ENCODE measurements at places on chromosomes 1 and 21.
A peak's percentile ranks its signal among the peaks of the same experiment; 100 is the strongest.

DNA sequence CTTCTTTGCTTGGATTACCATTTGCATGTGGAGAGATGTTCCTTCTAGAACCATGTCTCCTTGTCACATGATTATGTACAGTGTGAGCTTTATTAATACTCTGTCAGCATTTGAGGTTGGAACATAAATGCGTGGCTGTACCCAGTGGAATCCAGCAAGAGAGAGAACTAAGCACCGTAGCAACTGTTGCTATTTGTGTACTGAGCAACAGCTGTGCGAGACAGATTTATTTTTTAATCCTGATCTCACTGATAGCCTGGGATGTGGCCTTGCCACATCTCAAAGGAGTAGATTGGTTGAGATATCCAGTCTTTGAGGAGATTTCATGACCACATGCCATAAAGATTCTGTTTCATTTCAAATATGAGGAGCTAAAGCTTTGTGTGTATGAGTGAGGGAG is 43.4 kb downstream of the KIF1B start:
- no peak for DNase-seq

- DNase-seq: no peak
Measured at GRCh38 chr1:183516725-183517124, 44.4 kb downstream of the SMG7 start.

- DNase-seq: peak; percentile 80
Measured at GRCh38 chr1:27299385-27300271, 22.3 kb upstream of the TMEM222 start.

DNA sequence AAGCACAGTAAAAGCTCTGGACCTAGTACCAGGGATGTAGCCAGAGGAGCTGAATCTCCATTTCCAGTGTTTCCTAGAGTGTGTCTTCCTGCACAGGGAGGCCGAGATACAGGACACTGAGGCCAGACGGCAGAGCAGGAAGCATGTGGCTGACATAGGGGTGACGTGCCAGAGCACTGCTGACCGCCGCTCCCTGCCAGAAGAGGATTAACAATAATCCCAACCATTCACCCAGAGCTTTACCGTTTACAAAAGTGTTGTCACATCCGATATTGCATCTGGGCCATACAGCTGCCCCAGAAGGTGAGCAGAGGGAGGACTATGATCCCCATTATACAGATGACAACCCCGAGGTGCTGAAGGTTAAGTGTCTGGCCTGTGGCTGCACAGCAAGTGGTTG is 5.8 kb upstream of the CLDN19 start:
- no peak for DNase-seq

DNA sequence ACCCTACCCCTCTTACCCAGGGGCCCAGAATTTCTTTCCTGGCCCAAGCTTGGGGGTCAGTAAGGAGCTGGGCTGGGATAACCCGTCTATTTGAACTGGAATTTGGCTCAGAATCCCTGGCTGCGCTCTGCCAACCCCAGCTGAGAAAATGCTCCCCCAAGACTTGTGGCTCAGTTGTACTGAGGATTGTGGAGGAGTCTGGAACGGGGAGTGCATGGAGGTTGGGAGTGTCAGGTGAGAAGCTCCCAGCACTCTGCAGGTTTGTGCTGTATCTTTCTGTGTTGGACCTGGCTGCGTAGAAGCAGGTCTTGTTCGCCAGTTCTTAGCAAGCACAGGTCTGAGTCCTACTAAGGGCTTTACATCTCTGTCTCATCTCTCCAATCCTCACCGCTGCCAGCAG is 1.6 kb downstream of the TCEA3 start:
- no peak for DNase-seq

- no peak for DNase-seq
Measured at GRCh38 chr1:77524038-77524437, 158.4 kb downstream of the ZZZ3 start.

DNA sequence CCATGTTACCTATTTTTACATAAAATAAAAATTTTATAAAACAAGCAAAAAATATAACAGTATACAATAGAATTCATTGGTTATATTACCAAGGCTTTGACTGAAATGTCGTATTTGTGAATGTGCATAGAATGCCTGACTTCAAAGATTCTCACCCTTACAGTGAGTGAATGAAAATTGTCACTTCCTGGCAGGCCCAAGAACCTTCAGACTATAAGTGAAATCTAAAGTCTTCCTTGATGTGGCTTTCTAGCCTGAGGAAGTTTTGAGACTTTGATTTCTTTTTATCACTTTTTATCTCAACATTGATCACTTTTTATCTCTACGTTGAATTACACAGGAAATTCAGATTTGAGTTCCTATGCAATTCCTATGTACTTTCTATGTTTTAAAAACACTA is 104.7 kb upstream of the KIAA0040 start:
- DNase-seq: no peak

DNA sequence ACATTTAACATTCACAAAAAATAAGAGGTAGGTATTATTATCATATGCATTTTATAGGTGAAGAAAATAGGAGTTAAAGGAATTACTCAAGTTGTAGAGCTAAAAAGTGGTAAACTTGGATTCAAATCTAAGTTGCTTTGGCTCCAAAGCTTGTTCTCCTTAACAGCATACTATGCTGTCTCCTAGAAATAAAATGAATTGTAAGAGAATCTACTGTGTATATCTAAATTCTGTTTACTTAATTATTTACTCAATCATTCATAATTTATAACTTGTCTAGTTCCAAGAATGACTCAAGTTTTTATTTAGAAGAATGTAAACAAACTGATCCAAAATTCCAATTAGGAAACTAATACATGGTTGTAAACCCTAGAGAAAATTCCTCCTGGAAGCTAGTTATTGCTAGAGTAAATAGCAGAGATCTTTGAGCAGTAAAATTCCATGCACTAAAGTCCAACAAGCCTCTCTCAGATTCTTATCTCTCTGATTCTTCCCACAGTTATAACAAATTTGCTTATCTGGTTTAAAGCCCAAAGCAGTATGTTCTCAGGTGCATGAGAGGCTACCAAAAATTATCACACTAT is 132.5 kb upstream of the DPT start:
- DNase-seq: no peak

- DNase-seq: no peak
Measured at GRCh38 chr1:200520735-200521134, 99.8 kb downstream of the KIF14 start.

- no peak for DNase-seq
Measured at GRCh38 chr1:76095802-76096201, 21.3 kb downstream of the ST6GALNAC3 start.

DNA sequence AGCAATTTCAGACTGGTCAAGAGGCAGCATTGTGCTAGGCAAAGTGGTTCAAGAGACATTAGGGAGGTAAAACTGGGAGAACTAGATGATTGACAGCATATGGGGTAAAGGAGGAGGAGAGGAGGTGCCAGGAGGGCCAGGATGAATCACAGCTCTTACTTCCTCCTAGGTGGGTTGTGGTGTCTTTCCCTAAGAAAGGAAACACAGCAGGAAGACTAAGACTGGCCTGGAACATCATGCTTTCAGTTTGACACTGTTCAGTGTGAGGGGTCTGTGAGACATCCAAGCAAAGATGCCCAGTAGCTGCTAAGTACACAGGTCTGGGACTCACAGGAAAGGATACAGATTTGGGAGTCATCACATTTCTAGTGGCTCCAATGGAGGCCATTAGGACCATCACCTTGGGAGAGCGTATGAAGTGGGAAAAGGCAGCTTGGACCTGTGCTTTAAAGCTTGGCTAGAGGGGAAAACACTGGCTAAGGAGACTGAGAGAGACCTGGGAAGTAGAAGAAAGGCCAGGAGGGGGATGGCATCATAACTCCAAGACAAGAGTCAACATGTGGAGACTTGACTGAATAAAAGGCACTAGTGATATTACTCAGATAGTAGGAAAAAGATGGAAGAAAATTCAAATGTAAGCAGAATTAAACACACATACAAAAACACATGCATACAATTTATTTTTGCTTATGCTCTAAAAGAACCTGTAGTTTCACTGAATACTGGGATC is 17.3 kb downstream of the CD58 start:
- DNase-seq: no peak

DNA sequence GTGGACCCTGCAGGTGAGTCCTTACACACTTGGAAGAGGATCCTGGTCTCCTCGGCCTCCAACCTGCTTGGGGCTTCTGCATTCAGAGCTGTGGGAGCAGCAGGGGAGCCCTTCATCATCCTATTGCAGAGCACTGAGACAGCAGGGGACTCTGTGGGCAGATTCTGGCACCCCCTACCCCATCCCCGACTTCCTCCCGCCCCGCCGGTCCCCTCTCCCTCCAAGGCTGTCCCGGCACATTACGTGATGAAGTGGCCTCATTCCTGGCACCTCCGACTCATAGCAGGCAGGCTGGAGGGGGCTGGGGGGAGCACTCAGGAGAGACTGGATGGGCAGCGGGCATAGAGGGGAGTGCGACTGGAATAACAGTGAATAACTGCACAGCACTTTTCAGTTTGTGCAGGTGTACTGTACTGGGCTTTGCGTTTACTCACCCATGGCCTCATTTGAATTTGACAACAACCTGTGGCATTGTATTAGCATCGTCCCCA is 394.1 kb downstream of the MATN1 start:
- no peak for DNase-seq

- no peak for DNase-seq
Measured at GRCh38 chr1:38527373-38527966, 332.1 kb downstream of the RRAGC start.

DNA sequence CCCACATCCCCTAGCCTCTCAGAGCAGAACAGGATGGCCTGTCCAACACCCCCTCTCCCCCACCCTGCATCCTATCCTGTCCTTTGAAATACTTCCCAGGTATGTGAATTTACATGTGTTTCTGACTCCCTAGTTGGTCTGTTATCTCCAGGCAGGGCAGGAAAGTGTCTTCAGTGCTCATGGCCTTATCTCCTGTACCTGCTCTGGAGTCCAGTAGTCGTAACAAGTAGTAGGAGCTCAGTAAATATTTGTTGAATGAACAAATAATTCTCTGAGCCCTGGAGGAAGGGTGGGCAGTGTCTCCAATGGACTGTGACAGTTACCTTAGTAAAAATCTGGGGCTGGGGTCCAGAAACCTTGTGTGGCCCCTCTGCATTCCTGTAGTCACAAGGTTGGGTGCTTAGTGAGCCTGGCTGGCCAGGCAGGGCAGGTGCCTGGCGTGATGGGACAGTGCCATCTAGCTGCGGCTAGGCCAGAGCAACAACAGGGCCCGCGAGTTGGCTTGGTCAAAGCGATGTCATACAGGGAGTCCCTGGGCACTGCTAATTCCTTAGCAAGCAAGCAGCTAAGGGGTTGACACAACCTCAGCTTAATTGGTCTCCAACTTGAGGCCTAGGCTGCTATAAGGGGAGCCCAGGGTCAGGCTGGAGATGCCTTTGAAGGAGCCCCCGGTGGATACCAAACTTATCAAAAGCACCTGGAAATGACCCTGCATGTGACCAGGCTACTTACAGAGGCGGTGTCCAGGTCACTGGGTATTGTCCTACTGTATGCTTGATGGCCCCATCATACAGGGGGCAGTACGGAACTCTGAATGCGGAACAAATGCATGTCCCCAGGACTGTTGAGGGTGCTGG is 89.0 kb upstream of the PPM1J start:
- DNase-seq: peak; percentile 75

DNA sequence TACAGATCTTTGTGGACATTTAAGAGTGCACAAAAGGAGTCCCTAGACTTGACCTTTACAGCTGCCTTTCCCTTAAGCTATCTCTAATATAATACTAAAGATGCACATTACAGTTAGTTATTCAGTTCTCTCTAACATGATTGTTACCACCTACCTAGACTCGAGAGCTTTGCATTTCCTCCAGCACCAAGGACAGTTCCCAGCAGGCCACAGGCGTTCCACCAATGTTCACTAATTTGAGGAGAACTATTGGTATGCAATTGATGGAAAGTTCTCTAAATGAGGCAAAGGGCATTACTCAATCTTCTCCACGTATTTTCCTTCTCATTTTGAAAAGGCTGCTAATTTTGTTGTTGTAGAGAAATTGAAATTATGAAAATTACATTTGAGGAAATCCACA is 5.4 kb upstream of the NTNG1 start:
- DNase-seq: peak; percentile 75

- no peak for DNase-seq
Measured at GRCh38 chr21:37758982-37759381, 157.3 kb downstream of the KCNJ6 start.

- no peak for DNase-seq
Measured at GRCh38 chr1:21293537-21294265, 3.4 kb upstream of the ECE1 start.

- DNase-seq: peak; percentile 83
Measured at GRCh38 chr1:41496080-41497055, 11.9 kb upstream of the EDN2 start.

GRCh38 chr21:37863842-37864241 is 52.4 kb downstream of the KCNJ6 start:
- no peak for DNase-seq

GRCh38 chr1:162878000-162878596 is 17.1 kb upstream of the CCDC190 start:
- peak; percentile 64 for DNase-seq

DNA sequence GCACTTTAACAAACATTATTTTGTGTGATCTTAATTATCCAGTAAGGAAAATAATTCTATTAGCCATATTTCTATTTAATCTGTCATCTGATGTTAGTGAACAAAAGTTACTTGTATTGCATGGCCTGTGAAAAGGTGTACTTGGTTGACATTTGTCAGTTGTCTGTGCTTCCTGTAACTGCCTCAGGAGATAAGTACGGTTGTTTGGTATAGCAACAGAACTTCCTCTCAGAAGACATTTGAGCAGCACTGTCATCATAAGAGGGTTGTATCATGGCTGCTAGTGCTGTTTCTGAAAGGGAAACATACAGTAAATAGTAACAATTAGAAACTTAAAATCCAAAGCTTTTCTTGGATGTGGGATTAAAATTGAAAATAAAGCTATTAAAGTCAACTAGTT is 3.4 kb downstream of the BLZF1 start:
- DNase-seq: no peak

DNA sequence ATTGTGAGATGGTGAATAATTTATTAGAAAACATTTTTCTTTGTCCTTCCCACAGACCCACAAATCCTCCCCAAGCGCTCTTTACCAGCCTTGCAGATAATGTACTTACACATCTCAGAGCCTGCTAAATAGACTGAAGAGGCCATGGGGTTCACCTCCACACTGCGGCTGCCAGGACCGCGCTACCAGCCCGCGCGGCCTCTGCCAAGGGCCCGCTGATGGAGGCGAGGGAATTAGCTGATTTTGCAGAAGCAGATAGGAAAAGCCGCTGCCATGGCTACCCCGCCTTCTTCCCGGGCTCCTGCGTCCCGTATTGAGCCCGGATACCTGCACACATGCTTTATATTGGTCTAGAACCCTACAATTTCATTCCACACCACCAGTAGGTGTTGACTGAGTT is 248.0 kb upstream of the FOXD3 start:
- DNase-seq: no peak

DNA sequence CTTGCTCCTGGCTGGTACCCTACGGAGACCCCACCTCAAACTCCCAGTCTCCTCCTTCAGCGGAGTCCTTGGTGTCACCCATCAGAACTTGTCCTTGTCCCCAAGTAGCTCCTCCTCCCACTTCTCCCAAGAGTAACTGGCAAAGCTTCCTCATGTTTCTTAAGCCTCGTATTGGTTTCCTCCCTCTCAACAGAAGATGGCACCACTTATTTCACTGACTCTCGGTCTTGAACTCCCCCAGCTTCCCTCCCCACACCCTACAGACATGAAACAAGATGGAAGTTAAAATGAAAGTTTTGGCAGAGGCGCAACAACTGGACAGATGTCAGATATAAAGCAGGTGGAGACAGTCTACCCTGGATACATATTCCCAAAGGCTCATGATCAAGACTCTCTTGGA is 13.4 kb downstream of the RAB7B start:
- no peak for DNase-seq

GRCh38 chr1:225707824-225708223 is 54.9 kb upstream of the ENAH start:
- no peak for DNase-seq

GRCh38 chr1:16250524-16251251 is 13.7 kb upstream of the CPLANE2 start:
- no peak for DNase-seq

All from mesothelial cell of epicardium (in vitro differentiated cells).